Thyroid gland (tissue), 4 donors: ENCODE measurements at places on chromosomes 7 and 10. TPM values are rescaled to one million over a fixed set of nuclear protein-coding genes. Genes with fewer than 3 reads are reported as not detected.

OR13A1 gene
- not detected for total RNA-seq

PIP gene
- not detected for total RNA-seq

TRIM73 gene
- 1.5 TPM for total RNA-seq

HACD1 gene
- 19.2 TPM for total RNA-seq

FOXP2 gene
- total RNA-seq, result 24.7 TPM

WNT2 gene
- not detected for total RNA-seq

IGFBP1 gene
- total RNA-seq, result not detected

ZNF365 gene
- total RNA-seq, result 0.63 TPM

CYP2C9 gene
- total RNA-seq, result not detected
